ENCODE measurements at places on chromosomes 6 and 20.

- DNase-seq: no peak
Measured at GRCh38 chr20:23371496-23371895, 9.5 kb downstream of the GZF1 start.

DNA sequence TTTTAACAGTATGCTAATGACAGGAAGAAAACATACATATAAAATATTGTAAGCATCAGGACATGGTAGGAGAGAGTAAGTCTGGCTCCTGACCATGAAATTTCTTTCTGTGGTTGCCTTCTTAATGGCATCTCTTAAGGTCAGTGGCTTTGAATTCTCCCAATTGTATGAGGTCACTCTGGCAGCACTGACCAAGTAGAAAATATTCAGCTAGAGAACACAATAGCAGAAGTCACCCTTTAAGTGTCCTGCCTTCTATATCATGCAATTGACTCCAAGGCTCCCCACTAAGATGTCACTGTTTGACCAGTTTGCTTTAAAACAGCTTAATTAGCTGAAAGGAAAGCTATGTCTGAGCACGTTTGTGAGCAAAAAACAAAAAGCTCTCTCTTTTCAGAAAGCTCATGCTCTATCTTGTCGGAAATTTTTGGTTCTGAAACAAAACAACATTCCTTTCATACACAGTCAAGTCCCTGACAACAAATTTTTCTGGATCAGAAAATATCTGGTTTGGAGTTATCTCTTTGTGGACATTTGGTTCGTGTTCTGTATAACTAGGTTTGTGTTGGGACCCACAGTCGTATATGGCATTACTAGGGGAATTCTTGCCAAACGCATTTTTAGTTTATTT is 120.9 kb upstream of the IFNGR1 start:
- DNase-seq: no peak

- DNase-seq: no peak
Measured at GRCh38 chr6:44166591-44167184, 8.1 kb downstream of the CAPN11 start.

DNA sequence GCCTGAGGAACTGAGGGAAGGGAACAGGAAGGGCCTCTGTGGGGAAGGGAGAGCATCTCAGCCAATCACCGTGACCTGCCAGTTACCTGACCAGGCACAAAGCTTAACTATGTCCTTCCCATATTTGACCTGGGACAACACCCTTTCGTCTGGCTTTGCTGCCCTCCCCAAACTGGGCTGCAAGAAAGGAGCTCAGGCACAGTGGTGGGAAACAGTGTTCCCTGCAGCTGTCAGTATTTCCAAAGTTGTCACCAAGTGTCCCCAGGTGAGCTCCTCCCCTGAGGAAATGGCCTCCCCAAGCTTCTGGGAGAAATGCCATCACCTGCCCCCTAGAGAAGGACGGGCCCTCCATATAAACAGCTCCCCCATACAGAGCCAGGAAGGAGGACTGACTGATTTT is 17.9 kb downstream of the NCR2 start:
- no peak for DNase-seq

DNA sequence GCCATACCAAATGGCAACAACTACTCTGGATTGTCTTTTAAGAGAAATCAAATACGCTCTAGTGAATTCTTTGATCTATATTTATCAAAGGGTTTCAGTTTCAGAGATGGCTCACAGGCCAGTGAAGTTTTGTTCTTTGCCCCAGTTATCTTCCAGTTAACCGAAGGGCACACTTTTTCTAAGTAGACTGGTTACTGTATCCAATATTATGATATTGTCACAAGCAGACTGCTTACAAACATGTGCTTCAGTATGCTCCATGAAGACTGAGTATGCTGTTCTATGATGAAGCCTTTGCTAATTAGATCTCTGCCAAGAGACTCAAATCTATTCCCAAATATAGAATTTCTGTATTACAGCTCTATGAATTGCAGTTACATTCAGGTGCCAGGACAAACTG is 181.1 kb downstream of the REV3L start:
- DNase-seq: no peak

- no peak for DNase-seq
Measured at GRCh38 chr20:2754424-2754823, 46.0 kb downstream of the CPXM1 start.

GRCh38 chr20:46647469-46647868 is 3.8 kb downstream of the SLC13A3 start:
- DNase-seq: no peak

DNA sequence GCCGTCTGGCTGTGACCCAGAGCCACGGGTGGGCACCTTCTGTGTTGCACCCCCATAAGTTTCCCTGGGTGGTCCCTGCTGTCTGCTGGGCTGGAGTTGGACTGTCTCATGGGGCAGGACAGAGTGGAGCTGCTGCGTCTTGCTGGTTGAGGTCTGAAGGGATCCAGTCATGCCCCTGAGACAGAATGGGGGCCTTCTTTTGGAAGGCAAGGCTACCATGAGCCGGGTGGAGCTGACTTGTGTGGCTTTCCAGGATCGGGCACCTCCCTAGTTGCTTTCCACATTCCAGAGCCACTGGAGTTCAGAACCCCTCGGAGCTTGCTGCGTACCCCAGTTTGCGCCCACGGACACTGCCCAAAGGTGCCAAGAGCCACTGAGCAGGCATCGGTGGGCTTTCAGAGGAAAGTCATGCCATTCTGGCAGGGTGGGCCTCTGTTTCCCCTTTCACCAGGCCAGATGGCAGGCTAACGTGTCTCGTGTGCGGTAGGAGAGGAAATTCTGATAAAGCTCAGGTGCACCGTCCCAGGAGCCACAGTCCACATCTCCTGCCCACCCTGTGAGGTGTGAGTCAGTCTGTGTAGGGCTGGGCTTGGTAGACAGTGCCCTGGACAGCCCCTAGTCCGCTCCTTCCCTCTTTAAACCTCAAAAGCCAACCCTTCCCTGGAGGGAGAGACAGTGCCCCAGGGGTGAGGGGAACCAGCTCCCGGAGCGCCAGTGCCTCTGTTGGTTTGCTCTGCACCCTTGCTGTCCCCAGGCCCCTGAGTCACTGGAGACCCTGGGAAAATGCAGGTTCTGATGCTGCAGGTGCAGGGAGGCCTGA is 125.3 kb downstream of the SYCP2 start:
- DNase-seq: no peak

DNA sequence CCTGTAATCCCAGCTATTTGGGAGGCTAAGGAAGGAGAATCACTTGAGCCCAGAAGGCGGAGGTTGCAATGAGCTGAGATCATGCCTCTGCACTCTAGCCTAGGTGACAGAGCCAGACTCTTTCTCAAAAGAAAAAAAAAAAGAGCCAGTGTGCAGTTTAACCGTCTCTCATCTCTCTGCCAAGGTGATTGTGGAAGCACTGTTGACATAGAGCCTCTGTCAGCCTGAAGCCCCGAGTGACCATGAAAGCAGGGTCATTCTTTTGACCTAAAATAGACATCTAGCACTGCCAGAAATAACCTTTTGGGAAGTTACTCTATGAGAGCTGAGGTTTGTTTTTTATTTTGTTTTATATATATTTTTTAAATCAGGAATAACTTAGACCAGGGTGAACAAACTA is 7.4 kb downstream of the DEFB127 start:
- no peak for DNase-seq

DNA sequence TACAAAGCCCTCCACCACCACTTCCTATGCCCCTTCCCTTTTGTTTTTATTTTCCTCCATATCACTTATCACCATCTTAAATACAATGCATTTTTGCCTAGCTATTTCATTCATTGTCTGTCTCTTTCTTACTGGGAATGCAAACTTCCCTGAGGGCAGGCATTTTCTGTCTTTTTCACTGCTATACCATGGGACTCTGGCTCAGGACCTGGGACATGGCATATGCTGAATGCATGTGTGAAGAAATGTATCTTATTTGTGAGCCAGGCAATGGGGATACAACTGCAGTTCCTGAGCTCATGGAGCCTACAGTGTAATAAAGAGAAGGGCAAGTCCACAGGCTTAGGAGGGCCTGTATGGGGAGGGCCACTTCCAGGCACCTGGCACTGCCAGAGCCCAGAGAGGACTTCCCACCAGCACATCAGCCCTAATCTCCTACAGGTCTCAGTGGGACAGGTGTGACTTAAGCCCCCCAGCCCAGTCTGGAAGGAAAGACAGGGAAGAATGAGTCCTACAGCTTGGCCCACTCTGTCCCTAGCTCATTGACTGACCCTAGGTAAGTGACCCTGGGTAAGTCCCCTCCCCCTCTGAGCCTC is 43.2 kb downstream of the TFEB start:
- no peak for DNase-seq

DNA sequence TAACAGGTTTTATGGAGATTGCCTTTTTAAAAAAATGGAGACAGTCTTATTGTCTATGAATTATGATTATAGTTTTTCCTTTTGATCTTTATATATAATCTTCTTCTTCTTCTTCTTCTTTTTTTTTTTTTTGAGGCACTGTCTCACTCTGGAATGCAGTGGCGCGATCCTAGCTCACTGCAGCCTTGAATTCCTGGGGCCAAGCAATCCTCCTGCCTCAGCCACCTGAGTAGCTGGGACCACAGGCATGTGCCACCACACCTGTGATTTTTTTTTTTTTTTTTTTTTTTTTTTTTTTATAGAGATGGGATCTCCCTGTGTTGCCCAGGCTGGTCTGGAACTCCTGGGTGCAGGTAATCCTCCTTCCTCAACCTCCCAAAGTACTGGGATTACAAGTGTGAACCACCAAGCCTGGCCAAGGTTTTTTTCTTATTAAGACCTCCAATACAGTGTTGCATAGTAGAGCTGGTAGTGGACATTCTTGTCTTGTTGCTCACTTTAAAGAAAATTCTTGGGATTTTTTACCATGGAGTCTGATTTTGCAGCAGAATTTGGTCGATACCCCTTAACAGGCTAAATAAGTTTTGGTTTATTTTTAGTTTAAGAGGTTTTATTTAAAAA is 46.5 kb downstream of the STK4 start:
- no peak for DNase-seq

All from stimulated activated CD4-positive, alpha-beta T cell treated with anti-CD3 and anti-CD28 coated beads, TNF-alpha, amount 100 ng/mL, for 48 hours (primary cell).